ENCODE measurements at places on chromosomes 5 and 9. TPM values are rescaled to one million over a fixed set of nuclear protein-coding genes. Genes with fewer than 3 reads are reported as not detected.

- no peak for DNase-seq
These were observed 51.1 kb downstream of the NUDT12 start for GRCh38 chr5:103511554-103511885.

GRCh38 chr5:162654661-162655405, 587.3 kb downstream of the GABRG2 start:
- DNase-seq, result no peak

- no peak for DNase-seq
These were observed 301.8 kb downstream of the ARHGAP26 start for GRCh38 chr5:143071927-143072326.

- DNase-seq, result peak; percentile 59
These were observed 206.6 kb upstream of the RFX3 start for GRCh38 chr9:3732077-3733038.

- peak; percentile 60 for DNase-seq
These were observed 238.8 kb downstream of the DMAC1 start for GRCh38 chr9:7560669-7561305.

GRCh38 chr9:109270971-109271925, 49.6 kb downstream of the EPB41L4B start:
- no peak for DNase-seq

DNA sequence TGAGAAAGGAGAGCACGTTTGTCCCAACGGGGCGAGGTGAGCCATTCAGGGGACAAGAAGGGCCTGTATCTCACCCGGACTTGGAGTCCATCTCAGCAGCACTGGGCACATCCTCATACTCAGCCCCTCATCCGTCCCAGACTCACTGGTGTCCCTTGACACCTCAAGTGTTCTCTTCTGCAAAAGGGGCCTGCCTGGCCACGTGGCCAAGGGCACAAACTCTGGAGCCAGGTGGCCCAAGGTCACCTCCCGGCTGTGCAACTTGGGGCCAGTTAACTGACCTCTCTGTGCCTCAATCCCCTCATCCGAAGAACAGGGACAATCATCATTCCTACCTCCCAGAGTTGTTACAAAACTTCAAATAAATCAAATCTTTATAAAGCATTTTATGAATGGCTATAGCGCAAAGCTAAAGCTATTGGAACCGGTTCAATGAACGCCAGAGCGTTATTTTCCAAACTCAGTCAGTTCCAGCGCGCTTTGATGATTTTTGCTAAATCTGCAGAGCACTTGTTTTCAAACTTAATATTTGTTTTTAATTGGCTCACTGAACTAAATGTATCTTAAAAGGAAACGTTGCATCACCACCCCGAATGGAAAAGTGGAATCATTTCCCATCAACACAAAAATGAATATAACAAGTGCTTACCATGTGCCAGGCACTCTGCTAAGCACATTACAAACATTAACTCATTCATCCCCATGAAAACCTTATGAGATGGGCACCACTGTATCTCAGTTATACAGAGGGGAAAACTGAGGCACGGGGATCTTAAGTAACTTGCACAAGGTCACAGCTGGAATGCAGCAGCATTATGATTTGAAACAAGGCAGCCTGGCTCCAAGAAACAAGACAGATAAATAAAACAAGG, 49.3 kb downstream of the DUSP1 start:
- DNase-seq, result no peak

DNA sequence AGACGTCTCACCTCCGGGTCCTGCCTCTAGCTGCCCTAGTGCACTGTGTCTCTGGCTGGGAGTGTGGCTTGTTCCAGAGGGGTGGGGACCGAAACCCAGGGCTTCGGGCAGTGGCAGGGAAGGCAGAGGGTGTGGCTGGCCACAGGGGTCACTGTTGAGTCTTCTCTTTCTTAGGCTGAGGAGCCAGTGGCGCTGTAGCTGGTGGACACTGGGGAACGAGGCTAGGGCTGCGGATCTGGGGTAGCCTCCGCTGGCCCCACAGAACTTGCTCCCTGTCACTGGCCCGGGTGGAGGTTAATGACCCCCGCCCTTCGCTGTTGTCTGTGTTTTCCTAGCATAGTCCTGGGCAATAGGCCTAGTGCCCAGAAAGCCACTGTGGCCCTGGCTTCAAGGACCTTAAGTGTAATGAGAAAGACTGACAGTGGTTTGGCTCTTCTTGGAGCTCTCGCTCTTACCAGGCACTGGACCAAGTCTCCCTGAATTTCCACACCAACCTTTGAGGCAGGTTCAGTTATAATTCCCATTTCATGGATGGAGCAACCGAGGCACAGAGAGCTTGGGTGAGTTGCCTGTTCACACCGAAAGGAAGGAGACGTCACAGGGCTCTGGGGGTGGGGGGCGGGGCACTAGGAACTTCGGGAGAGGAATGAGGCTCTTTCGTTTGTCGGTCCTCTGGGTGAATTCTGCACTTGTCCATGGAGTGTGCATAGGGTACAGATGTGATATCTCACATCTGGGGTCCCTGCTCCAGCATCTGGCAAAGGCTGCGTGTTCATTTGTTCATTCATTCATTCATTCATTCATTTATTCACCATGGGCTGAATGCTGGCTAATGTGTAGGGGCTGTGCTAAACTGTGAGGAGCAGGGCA, 4.8 kb upstream of the IER5L start:
- no peak for DNase-seq

GRCh38 chr5:129767927-129768380, 20.1 kb downstream of the MINAR2 start:
- peak; percentile 81 for DNase-seq

CDKN2B-AS1 gene
- polyA plus RNA-seq, result 0.08 TPM

TSLP gene
- polyA plus RNA-seq, result 0.07 TPM

PTPRD gene
- polyA plus RNA-seq, result 117 TPM

PCDHGA3 gene
- 3.6 TPM for polyA plus RNA-seq

DOCK2 gene
- 2.6 TPM for polyA plus RNA-seq
